NCI-H524 (cell line): ENCODE measurements at places on chromosomes 13 and 19.
A peak's percentile ranks its signal among the peaks of the same experiment; 100 is the strongest.

DNA sequence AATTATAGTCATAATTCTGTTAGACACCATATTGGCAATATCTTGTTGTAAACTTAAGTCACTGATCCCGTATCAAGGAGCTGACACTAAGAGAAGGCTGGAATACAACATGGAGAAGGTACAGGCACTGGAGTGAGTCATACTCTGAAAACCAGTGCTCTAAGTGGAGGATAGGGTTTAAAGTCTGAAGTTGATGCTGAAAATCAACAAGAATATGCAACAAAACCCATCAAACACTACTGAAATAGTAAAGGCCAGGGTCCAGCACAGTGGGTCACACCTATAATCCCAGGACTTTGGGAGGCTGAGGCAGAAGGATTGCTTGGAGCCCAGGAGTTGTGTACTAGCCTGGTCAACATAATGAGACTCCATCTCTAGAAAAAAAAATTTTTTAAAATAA lies 73.2 kb upstream of the KLF5 start:
- DNase-seq = no peak

DNA sequence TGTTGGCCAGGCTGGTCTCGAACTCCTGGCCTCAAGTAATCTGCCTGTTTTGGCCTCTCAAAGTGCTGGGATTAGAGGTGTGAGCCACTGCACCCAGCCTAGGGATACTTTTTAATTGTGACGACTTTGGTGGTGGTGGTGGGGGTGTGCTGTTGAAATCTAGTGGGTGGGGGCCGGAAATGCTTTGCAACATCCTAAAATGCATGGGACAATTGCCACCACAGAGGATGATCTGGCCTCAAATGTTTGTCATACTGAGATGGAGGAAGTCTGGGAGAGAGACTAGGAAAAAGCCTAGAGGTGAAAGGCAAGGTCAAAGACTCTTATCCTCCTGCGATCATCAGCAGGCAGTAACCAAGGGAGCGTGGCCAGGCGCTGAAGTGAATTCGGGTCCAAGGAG lies 1.4 kb downstream of the NWD1 start:
- no peak for DNase-seq

- DNase-seq = no peak
Observed at GRCh38 chr13:111156421-111156820, 41.3 kb downstream of the ARHGEF7 start.

GRCh38 chr19:2582984-2583956 lies 107.3 kb downstream of the GADD45B start:
- no peak for DNase-seq

GRCh38 chr19:52224211-52224610 lies 34.4 kb downstream of the PPP2R1A start:
- no peak for DNase-seq

- DNase-seq = no peak
Observed at GRCh38 chr13:110298505-110299282, 8.3 kb downstream of the COL4A1 start.

DNA sequence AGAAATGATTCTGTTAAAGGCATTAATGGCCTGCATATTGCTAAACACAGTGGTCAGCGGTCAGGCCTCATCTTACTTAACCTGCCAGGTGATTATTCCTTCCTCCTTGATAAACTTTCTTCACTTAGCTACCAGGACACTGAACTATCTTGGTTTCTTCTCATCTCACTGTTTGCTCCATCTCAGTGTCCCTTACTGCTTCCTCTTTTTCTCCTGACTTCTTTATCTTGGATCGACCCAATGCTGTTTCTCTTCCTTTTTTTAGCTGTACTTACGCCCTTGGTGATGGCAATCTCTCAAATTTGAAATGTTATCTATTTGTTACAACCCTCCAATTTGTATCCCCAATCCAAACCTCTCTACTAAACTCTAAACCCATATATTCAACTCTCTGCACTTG lies 7.8 kb upstream of the CLC start:
- no peak for DNase-seq

GRCh38 chr19:1252221-1252820 lies 3.9 kb downstream of the MIDN start:
- no peak for DNase-seq

DNA sequence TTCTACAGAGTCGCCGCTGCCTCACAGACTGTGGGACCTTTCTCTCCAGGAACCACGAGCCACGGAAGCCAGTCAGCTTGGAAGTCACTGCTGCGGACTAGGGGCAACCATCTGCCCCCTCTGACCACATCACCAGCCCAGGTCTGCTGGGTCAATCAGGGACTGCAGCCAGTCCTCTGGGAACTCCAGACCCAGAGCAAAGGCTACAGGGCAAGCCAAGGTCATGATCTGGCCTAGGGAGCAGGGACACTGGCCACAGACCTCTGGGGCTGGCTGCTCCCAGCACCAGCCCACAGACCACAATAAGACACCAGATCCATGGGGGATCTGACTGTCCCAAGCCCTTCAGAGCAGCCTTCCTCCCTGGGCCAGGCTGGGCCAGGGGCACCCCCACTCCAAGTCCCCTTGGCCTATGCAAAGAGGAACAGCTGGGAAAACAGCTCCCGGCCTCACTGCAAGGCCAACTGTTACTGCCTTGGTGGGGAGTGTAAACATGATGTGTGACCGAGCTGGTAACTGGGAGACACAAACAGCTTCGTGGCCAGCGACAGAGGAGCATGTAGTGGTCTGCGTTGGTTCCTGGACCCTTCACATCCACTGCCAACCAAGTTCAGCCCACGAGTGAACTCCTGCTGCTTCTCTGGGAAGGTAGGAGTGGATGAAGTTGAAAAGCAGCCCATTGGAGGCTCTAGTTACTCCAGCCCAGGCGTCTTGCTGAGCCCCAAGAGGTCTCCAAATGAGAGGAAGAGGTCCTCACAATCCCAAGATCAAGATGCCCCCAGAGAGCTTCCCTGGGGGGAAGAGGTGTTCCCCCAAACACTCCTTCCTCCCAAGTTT lies 1.5 kb downstream of the AKT2 start:
- no peak for DNase-seq

- DNase-seq = no peak
Observed at GRCh38 chr13:33992881-33993336, 175.0 kb downstream of the RFC3 start.

DNA sequence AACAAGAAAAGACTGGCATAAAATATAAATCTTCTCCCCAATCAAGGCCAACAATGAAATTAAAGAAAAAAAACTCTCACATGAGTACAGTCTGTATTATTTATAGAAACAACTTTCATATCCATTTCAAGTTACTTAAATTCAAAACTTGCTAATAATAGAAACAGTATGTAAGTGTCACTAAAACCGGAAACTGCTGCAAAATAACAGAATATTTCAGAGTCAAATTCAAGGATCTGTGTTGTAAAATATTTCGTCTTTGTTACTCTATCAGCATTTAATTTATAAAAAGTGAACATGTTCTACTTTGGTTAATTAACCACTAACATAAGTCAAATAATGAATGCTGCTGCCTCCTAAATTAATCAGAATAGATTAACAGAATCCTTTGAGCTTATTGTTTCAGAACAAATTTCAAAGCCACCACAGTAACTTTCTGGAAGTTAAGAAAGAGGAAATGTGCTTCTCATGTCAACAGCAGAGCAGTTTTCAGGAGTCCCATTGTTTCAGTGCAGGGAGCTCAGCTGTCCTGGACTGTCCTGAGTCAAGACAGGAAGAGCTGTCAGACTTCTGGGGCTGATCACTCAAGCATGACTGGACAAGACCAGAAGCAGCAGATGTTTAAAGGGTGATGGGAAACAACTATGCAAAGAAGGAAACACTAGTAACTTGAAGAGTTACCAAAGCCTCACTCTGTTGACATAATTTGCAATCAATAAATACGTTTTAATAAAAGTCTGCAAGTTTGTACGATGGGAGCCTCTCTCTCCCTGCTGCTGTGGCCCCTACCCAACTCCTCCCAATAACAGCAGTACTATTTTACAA lies 76.9 kb downstream of the FOXO1 start:
- DNase-seq = peak; percentile 68

DNA sequence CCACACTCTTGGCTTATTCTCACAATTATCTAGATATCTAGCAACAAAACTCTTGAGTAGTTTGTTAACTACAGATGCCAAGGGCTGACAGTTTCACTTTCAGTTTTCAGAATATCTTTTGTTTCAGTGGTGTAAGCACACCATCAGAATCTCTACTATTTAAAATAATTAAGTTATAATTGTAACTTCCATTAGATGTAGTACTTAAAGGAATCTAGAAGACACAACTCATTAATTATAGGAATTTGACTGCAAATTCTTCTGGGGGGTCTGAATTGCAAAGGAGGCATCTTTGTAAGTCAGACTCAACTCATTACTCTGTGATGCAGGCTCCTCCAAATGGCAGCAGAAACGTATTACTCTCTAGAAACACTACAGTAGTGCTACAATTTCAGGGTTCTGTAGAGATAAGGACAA lies 44.9 kb upstream of the USPL1 start:
- no peak for DNase-seq

GRCh38 chr13:110394371-110394841 lies 87.3 kb downstream of the COL4A2 start:
- no peak for DNase-seq

DNA sequence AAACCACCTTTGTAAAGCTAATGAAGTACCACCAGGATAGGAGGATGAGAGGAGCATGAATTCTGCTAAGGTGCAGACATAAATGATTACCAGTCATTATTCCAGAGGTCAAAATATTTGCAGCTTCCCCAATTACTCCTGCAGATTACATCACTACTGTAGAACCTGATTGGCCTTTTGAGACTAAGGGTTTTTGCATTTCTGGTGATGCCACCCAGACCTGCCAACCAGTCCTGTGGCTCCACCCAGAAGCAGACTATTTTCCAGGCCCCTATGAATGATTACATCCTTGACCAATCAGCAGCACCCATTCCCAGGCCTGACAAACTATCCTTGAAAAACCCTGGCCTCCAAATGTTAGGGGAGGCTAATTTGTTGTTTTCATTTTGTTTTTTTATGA lies 11.2 kb upstream of the KCNC3 start:
- DNase-seq = no peak

- no peak for DNase-seq
Observed at GRCh38 chr13:30487075-30487470, 21.3 kb upstream of the HMGB1 start.

DNA sequence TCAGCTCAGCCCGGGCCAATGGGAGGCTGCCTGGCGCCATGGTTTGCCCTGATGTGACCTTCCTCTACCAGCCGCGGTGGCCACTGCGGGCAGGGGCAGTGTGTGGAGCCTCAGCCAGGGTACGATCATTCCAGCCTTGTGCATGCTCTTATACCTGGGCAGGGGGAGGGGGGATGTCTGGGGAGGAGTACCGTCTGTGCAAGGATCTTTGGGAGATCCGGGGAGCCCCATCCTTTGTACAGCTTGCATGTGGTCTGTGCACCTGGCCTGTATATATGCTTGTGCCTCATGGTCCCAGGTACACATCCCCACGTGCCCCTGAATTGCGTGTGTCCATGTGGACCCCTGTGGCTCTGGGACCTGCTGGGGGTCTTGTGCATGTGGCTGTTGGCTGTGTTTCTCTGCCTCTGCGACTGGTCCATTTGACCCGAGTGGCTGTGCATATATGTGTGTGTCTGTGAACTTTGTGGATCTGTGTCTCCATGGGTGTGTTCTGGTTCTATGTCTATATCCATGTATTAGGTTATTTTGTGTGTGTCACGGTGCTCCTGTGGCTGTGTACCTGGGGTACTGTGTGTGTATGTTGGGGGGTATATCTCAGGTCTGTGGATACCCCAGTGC lies 12.8 kb upstream of the NANOS3 start:
- DNase-seq = no peak

- no peak for DNase-seq
Observed at GRCh38 chr13:106210324-106210723, 325.1 kb downstream of the EFNB2 start.

DNA sequence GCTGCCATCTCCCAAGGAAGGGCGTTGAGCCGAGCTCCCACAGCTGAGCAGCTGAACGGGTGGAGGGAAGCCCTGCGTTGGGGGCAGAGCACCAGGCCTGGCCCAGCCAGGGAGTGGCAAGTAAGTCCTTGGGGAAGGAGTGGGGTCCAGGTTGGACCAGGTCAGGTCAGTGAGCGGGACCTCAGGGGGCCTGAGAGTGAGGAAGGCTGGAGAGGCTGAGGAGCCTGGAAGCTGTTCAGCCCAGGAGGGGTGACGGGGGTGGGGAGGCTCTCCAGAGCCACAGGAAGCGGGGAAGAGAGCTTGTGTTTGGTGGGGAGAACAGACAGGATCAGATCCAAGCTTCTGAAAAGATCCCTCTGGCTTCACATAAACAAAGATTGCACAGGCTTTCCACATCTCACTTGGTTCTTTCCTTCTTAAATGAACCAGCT lies 55.4 kb upstream of the ATP12A start:
- DNase-seq = no peak

GRCh38 chr19:29526730-29527499 lies 1.1 kb downstream of the VSTM2B start:
- no peak for DNase-seq

GRCh38 chr19:30289336-30289735 lies 82.8 kb upstream of the ZNF536 start:
- no peak for DNase-seq

GRCh38 chr13:95703576-95703975 lies 26.6 kb downstream of the DNAJC3 start:
- no peak for DNase-seq

GRCh38 chr13:40251343-40252032 lies 415.0 kb downstream of the FOXO1 start:
- no peak for DNase-seq

DNA sequence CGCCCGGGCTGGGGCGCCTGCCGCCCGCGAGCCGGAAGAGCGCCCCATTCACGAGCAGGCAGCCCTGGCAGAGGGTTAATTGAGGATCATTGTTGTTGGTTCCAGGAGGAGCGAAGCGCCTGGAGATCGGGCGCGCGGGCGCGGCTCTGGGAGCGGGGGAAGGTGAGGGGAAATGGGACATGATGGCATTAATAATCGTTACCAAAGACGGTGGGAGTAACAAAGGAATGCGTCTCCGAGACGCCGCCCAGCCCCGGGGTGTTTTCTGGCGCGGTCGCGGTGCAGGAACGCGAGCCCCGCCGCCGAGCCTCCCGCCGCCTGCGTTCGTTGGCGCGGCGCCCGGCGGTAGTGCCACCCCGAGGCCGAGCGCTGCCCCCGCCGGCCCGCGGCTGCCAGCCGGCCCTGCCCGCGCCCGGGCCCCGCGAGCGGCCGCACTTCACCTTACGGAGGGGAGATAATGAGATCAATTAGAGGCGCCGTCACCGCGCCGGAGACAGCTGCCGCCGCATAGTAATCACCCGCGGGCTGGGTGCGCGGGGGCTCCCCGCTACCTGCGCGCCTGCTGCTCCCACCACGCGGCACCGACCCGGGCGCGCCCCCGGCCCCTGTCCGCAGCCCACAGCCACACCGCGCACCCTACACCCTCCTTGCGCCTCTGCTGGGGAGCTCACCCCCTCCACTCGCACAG lies 2.8 kb downstream of the ZNF536 start:
- DNase-seq = no peak

GRCh38 chr13:94138831-94139230 lies 340.7 kb downstream of the DCT start:
- no peak for DNase-seq

DNA sequence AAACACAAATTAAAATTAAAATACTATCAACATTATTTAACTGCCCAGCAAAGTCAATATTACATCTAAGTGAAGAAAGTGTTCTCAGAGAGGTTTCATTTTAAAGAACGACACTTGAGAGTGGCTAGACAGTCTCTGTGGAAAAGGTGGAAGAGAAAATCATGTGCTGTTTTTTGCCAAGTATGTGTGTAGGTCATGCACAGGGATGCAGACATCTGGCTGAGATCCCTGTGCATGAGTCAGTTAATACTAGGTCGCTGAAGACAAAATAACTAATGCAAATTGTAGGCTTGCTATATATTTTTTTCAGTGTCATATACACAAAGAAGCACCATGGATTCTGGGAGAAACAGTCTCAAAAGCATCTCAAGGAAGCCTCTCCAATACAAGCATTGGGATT lies 44.3 kb upstream of the ENOX1 start:
- no peak for DNase-seq

- DNase-seq = no peak
Observed at GRCh38 chr13:76854894-76855293, 31.3 kb downstream of the KCTD12 start.
